ENCODE measurements at places on chromosomes 5 and 9. TPM values are rescaled to one million over a fixed set of nuclear protein-coding genes. Genes with fewer than 3 reads are reported as not detected.

The MYOT gene
- polyA plus RNA-seq, result not detected

The CATSPER3 gene
- polyA plus RNA-seq, result 0.32 TPM

The CORO2A gene
- 0.11 TPM for polyA plus RNA-seq

The PCDHGA2 gene
- 5.8 TPM for polyA plus RNA-seq

The SNCAIP gene
- polyA plus RNA-seq, result 1.3 TPM

The DCTN3 gene
- 194 TPM for polyA plus RNA-seq

The RPS14 gene
- polyA plus RNA-seq, result 5,623 TPM

The SLC24A2 gene
- polyA plus RNA-seq, result under 0.01 TPM

The GLRA1 gene
- not detected for polyA plus RNA-seq

The IL13 gene
- not detected for polyA plus RNA-seq

The NDUFB6 gene
- polyA plus RNA-seq, result 82.2 TPM

The EDIL3 gene
- 149 TPM for polyA plus RNA-seq

The TMEM174 gene
- polyA plus RNA-seq, result not detected

The SYK gene
- polyA plus RNA-seq, result not detected

The THBS4 gene
- polyA plus RNA-seq, result 0.79 TPM

The CNTLN gene
- 9.1 TPM for polyA plus RNA-seq

The GRXCR2 gene
- polyA plus RNA-seq, result not detected

The SLC6A19 gene
- polyA plus RNA-seq, result not detected

The BHMT2 gene
- polyA plus RNA-seq, result 6.1 TPM

The ANKH gene
- 10.9 TPM for polyA plus RNA-seq

The KIF4B gene
- 0.01 TPM for polyA plus RNA-seq

The SPACA9 gene
- polyA plus RNA-seq, result 4.4 TPM

The BARHL1 gene
- not detected for polyA plus RNA-seq

The BOD1 gene
- polyA plus RNA-seq, result 69.1 TPM

The GPR151 gene
- polyA plus RNA-seq, result not detected

The SPATA31A3 gene
- not detected for polyA plus RNA-seq

The SH3RF2 gene
- 0.53 TPM for polyA plus RNA-seq
